ENCODE measurements at places on chromosomes 2 and 18.
A peak's percentile ranks its signal among the peaks of the same experiment; 100 is the strongest.

GRCh38 chr2:241490825-241491506 lies 17.4 kb downstream of the STK25 start:
- DNase-seq: no peak

DNA sequence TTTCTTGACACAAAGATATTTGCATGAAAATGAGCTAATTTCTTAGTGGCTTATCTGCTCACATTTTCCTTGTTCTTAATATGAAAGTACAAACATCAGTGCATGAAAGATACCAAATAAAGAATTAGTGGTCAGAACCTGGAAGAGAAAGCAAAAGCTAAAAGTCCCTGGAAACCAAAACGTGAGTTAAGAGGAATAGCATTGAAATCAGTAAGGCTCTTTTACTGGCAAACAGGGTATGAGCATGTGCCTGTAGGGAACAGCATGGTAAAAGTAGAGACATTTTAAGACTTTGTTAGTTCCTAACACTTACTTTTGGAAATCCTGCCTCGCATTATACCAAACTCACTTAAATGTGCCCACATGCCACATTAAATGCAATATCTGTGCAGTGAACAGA lies 31.9 kb upstream of the CWC22 start:
- DNase-seq: no peak

- no peak for DNase-seq
These were observed 2.0 kb downstream of the SP9 start for GRCh38 chr2:174336501-174337336.

GRCh38 chr18:3453540-3454364 lies 3.8 kb downstream of the TGIF1 start:
- peak; percentile 92 for DNase-seq

GRCh38 chr18:24126155-24126961 lies 12.5 kb upstream of the CABYR start:
- no peak for DNase-seq

- DNase-seq: no peak
These were observed 26.7 kb upstream of the SMIM21 start for GRCh38 chr18:75454022-75454795.

DNA sequence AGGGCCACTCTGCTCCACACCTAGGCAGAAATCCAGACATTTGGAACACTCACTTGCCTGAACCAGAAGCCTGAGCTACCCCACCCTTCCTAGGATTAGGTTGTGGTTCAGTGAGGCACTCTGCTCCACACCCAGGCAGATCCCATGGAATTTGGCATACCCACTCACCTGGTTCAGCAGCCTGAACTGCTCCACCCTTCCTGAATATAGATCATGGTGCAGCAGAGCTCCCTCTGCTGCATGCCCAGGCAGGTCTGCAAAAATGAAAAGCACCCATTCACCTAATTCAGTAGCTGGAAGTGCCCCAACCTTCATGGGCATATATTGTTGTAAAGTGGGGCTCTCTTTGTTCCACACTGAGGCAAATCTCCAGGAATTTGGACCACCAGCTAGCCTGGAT lies 185.1 kb upstream of the CNTNAP5 start:
- DNase-seq: no peak

All from AG04450 (cell line).